Adipose tissue (tissue), 3 donors: ENCODE measurements at places on chromosomes 1 and 21. TPM values are rescaled to one million over a fixed set of nuclear protein-coding genes. Genes with fewer than 3 reads are reported as not detected.

CDC7 gene
- polyA plus RNA-seq: 1.4 TPM

OR10Z1 gene
- polyA plus RNA-seq: not detected

EPS8L3 gene
- 0.90 TPM for polyA plus RNA-seq

RPS6KC1 gene
- polyA plus RNA-seq: 3.8 TPM

SIM2 gene
- 0.51 TPM for polyA plus RNA-seq
